ENCODE measurements at places on chromosomes 6 and 20.

DNA sequence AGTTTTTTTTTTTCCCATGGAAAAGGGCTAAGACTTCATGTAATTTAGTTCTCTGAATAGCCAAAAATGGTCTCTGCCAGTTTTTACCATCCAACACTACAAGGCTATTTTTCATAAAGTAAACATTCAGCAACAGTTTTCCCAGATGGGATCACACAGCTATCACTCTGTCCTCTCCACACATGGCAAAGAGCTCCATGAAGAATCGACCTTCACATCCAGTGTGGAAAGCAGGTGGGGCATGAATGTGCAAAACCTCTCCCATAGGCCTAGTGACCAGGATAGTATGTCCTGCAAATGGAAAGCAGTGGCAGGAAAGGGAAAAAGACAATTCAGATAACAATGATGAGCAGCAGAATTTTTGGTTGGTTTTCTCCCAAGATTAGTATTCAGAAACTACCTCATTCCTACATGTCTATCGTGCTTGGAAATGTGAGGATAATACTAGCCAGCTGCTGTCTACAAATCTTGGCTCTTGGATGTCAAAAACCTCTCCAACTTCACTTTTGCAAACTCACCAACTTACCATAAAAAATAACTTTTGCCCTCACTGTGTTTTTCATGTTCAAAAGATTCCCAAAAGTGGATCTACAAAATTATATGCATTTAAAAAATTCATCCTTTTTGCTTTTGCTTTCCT lies 159.7 kb upstream of the MCHR2 start:
- DNase-seq: no peak

DNA sequence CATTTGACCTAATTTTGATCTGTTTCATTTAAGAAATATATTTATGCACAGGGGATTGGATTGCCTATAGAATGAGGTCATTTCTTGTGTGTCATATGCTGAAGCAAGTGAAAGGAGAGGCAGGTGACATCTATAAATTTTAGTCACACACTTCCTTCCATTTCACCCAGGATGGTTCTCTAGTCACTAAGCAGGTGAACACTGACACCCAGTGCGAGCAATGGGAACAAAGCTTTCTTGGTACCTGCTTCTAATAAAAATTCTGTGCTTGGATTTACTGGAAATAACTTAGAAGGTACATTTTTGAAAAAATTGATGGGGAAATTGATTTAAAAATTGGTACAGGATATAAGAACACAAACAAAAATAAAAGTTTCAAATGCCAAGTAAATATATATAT lies 66.9 kb upstream of the MC3R start:
- DNase-seq: no peak

DNA sequence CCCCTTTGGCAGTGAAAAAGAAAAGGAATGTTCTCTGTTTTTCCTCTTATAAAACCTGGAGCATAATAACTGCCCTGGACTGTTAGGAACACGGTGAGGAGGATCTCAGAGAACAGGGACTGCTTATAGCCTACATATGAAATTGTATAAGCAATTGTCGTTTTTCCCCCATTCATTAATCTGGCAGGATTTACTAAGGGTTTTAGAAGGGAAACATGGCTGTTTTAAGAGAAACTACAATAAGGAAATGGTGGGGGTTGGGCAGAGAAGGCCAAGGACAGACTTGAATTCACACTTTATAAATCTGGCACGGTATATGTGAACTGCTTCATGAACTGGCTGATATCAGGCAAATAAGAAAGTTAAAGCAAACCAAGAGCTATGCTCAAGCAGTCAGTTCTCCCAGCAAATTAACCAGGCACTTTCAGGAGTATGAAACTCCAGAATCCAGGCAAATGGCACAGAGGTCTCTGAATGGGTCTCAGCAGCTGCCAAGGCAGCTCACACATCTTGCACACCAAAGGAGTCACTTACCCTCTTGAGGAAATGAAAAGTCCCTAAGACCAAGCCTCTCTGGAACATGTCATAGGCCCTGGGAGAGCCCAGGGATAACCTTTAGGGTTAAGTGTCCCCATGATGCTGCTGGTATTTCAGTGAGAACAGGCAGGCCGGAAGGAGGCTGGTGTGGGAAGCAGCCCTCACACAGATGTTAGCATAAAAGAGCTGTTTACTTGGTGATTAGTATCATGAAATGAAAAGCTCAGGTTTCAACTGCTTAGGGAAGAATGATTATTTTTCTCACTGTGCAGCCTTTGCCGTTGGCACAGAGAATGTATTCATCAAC lies 260.5 kb upstream of the MARCKS start:
- no peak for DNase-seq

GRCh38 chr6:162074641-162075275 lies 652.8 kb downstream of the PRKN start:
- DNase-seq: no peak

DNA sequence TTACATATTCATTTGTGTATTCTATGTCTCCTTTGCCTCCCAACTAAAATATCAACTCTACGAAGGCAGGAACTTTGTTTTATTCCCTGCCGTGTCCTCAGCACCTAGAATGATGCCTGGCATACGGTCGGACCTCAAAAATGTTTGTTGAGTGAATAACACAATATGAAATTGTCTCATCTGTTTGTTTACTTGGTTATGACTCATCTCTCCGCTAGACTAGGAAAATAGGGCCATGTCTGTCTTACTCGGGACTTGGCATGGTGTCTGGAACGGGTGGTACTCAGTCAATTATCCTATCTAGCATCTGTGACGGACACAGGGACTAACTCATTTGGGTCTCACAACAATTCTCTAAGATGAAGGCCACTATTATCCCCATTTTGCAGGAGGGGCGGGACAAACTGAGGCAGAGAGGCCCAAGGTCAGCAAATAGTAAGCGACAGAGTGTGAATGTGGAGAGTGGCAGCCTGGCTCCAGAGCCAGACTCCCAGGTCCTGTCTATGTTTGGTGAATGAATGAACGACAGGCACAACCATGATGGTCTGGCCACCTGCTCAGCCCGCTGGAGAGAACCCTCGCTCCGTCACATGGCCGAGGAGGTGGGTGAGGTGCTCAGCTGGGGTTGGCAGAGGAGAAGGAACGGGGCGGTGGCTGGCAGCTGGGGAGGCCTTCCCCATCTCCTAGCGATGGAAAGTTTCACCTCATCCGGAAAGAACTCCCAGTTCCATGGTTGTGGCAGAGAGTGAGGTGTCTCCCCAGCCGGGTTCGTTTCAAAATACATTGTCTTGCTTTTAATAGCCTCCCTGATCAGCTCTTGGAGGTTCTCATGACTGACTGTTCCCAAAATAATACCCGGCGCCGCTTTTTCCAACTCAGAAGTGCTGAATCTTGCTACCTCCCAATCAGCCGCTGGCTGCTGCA lies 27.6 kb upstream of the NFATC2 start:
- no peak for DNase-seq

- DNase-seq: no peak
Observed at GRCh38 chr6:11804701-11805100, 26.1 kb upstream of the ADTRP start.

- no peak for DNase-seq
Observed at GRCh38 chr6:81086991-81087390, 665.5 kb downstream of the TENT5A start.

DNA sequence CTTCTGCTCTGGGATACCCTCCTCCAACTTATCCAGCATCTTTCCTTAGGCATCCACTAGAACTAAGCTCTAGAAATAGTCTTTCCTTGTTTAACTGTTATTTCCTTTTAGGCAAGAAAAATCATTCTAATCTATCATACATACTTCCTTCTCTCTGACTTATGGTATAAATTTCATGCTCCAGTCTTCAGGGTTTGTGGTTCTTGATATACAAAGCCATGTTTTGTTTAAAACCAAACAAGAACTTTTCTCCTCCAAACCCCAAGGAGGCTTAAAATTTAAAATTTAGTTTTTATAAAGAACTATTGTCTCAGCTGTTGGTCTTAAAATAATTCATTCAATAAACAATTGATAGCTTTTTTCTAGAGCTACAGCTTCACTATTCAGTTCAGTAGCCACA lies 77.2 kb downstream of the CD164 start:
- no peak for DNase-seq

DNA sequence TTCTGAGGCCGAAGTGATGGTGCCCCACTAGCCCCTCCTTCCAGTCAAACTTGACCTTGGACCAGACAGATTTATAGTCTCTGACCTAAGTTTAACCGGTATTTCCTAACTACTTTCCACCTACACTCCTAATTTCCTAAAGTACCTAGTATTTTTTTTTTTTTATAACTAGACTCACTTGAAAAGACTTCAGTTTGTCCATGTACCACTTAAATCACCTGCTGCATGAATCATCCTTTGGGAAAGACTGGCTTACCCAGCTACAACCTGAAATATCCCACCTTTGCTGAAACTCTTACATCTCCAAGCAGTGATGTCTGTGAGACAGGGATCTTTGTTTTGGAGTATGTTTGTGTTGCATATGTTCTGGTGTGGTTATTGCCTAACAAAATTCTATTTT lies 71.1 kb downstream of the ZDHHC14 start:
- DNase-seq: no peak

DNA sequence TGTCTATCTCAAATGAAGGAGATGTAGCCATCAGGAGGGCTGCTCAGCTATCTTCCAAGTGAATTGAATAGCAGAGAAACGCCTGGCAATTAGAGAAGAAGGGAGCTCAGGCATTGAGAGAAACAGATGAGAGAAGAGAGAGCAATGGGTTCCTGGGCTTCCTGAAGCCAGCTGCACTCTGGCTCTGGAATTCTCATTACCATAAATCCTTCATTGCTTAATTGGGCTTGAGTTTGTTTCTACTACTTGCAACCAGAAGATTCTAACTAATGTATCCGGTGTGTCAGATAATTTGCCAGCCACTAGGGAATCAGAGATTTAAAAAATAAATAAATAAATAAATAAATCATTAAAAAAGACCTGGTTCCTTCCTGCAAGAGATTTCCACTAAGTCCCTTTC lies 25.0 kb upstream of the CDKAL1 start:
- DNase-seq: no peak

DNA sequence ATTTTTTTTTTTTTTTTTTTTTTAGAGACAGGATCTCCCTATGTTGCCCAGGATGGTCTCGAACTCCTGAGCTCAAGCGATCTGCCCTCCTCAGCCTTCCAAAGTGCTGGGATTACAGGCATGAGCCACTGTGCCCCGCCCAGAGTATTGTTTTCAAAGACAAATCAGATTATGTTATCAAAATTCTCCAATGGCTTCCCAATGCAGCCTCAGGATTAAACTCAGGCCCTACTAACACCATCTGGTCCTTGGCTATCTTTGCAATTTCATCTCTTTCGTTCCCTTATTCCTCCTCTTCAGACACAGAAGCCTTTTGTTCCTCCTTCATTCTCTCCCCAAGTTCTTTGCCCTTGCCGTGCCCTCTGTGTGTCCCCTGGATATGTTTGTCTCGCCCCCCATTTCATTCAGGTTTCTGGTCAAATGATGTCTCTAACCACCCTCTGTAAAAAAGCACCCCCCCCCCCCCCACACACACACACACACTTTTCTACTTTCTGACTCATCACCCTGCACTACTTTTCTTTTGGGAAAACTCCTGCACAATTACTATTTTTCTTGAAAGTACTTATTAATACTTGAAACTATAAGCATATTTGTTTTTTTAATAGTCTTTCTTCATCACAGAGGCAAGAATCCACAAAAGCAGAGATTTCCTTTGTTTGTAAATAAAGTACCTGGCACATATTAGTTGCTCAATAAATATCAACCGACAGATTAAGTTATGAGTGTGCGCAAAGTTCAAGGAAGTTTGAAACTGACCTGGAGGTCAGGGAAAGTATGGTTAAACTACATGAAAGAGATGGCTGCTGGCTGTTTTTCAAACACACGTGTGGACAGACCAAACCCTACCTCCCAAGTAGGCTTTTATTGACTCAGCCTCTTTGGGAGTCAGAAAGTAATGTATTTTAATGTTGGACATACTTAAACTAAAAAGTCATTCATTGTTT lies 16.7 kb downstream of the BTN1A1 start:
- DNase-seq: no peak

Data from stimulated activated CD4-positive, alpha-beta T cell treated with anti-CD3 and anti-CD28 coated beads, TNF-alpha, amount 100 ng/mL, for 1 hour (primary cell).